Left lung (tissue), 14 donors: ENCODE measurements at places on chromosomes 2 and 18. TPM values are rescaled to one million over a fixed set of nuclear protein-coding genes. Genes with fewer than 3 reads are reported as not detected.

DNA sequence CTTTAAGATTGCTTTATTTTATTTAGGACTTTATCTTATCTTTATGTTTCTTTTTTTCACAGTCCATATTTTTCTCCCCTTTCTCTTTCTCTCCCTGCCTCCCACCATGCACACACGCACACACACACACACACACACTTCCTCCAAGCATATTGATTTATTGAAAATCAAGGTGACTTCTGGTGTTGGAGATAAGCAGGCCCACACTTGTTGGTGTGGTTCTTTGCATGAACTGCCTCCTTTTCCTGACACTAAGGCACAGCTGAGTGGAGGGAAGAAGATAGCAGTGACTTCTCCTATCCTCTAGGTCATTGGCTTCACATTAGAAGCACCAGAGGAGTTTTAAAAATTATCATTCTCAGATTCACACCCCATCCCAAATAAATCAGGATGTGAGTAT lies 18.0 kb downstream of the TBR1 start:
- no peak for DNase-seq

Gene TDRD15
- total RNA-seq, result not detected

Gene CCDC74B
- total RNA-seq, result 1.1 TPM

- DNase-seq, result peak; percentile 59
Observed at GRCh38 chr2:14977021-14977420, 344.5 kb downstream of the LRATD1 start.

- DNase-seq, result no peak
Observed at GRCh38 chr18:8625461-8626092, 16.3 kb downstream of the RAB12 start.

- DNase-seq, result no peak
Observed at GRCh38 chr2:67037655-67038054, 359.5 kb upstream of the ETAA1 start.

DNA sequence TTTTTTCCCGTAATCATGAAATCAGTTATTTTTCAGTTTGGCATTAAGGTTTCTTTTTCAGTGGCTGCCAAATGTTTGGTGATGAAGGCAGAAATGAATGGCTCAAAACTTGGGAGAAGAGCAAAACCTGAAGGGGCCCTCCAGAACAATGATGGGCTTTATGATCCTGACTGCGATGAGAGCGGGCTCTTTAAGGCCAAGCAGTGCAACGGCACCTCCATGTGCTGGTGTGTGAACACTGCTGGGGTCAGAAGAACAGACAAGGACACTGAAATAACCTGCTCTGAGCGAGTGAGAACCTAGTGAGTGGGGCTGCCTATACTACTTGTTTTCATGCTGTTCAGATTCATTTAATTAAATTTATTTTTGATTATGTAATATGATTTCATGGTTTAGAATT lies 29.2 kb upstream of the MSH2 start:
- DNase-seq, result no peak

GRCh38 chr18:2412996-2413751 lies 158.1 kb downstream of the METTL4 start:
- no peak for DNase-seq

DNA sequence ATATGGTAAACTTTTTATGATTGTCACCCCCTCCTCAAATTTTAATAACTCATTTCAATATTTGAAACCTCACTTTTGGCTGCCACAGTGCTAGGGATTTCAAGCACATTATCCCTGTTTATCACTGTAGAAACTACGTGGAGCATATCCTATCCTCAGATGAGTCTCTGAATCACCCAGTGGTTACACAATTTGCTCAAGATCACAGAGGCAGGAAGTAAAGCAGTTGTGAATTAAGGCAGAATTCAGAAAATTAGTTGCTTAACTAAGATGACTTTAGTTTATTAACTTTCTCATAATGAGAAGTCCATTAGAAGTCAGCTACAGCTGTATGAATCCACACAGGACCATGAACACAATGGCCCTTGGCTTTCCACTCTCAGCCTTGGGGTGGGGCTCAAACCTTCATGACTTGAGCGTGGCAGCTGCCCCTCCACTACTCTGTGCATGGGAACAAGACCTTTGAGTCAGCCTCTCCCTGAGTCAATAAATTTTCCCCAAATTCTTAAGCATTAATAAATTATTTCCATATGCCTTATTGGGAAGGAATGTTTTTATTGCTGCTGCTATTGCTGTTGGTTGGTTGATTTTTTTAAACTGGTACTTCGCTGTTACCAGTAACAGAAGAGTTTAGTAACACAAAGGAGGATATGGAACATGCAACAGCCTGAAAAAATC lies 369.0 kb downstream of the CBLN2 start:
- no peak for DNase-seq

DNA sequence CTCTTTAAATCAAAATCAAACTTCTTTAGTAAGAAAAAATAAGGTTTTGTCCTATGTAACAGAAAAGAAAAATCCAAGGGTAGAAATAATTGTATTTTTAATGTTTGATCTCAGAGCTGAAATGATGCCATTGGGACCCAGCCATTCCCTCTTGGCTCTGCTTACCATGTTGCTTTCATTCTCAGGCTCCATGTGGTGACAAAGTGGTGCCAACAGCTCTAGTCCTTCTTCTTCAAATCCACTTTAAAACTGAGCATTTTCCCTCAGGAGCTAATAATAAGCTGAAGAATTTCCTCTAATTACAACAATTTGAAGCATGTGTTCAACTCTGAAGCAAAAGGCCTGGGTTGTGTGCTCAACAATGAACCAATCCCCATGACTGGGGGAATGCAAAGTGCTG lies 327.9 kb downstream of the EN1 start:
- DNase-seq, result no peak

Gene DUSP19
- total RNA-seq, result 5.9 TPM

GRCh38 chr2:242031481-242032019 lies 162.0 kb downstream of the RTP5 start:
- no peak for DNase-seq

Gene M1AP
- total RNA-seq, result 0.47 TPM

Gene MC5R
- not detected for total RNA-seq

Gene DHRS9
- 8.5 TPM for total RNA-seq

DNA sequence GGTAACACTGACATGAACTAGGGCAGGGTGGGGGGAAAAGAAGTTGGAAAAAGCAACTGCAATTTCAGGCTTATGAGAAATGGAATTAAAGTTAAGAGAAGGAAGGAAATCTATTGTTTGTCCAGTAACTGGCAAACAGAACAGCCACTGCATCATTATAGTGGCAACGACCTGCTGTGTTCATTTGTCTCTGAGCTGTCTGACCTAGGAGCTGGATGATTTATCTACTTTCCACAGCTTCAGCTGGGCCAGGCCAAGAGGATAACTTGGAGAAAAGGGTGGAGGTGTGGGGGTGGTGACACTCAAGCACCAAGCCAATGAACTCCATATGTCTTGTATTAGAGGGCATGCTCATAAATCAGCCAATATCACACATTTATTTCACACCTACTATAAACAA lies 291.5 kb upstream of the KLHL29 start:
- no peak for DNase-seq

Gene LRRFIP1
- total RNA-seq, result 160 TPM

DNA sequence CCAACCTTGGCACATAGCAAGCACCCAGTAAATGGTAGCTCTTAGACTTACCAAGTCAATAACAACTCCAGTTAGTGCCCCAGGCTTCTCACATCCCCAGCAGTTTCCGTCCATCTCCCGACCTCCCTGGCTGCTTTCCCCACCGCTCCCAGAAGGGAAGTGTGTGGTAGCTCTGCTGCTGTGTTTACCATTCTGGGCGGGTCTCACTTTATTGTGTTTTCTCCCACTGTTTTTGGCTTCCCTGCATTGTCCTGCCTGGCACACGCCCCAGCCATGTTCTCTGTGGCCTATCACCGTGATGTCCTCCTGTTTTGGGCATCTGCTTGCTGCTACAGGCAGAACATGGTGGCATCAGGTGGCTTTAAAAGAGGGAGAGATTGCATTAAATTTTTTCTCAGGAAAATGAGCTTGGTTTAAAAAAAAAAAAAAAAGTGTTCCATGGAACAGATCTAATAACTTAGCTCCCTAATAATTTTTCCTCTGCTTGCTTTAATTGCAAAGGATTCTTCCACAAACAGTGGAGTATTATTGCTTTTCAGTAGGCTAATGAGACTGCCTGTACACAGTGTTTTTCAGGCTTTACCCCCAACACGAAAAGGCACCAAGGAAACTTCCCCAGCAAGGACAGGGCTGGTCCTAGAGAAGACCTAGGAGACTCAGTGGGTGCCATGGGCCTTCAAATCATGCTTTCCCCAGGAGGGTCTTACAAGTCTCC lies 8.0 kb upstream of the COX7A2L start:
- peak; percentile 20 for DNase-seq

DNA sequence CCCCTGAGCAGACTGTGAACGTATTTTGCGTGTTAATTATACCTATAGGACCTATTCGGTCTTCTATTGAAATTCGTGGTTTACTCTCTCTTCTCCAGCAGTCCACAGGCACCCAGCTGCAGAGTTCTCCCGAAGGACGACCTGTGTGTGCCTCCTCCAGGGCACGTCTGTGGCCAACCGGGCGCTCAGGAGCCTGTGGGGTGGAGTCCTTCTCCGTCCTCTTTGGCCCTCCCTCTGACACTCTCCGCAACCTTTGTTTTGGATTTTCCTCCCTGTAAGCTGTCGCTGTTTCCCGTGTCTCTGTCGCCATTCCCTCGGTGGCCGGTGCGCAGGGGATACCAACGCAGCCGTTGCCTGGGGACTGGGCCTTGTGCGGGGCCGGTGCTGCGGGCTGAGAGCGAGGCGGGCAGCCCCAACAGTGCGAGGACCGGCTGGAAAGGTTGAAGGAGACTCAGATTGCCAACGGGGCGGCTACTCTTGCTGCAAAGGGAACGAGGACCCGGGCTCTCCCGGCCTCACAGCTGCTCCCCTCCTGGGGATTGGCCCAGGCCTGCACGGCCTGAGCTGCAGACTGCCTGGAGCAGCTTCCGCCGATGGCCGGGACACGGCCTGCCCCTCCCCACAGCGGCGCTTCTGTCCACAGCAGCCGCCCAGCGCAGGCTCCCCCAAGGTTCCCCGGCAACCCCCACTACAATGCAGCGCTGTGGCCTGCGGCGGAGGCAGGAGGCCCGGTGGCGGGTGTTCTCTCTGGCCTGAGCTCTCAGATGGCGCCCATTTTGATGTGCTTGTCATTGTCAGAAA lies 221.0 kb downstream of the MTX2 start:
- no peak for DNase-seq

- DNase-seq, result no peak
Observed at GRCh38 chr2:152452256-152452973, 117.4 kb downstream of the FMNL2 start.

Gene B4GALT6
- 5.7 TPM for total RNA-seq

DNA sequence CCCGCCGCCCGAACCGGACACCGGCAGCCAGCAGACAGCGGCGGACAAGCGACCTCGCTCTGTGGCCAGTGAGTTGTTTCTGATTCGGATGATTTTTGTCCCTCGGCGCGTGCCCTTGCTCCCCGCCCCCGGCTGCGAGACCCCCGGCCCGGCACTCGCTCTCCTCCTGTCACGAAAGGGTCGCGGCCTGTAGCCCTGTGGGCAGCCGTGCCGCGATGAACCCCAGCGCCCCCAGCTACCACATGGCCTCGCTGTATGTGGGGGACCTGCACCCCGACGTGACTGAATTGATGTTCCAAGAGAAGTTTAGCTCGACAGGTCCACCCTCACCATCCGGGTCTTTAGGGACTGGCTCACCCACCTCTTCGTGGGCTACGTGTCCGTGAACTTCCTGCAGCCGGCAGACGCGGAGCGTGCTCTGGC lies 1257.5 kb upstream of the ACVR2A start:
- DNase-seq, result no peak

Gene CGREF1
- 3.4 TPM for total RNA-seq

GRCh38 chr2:190344276-190344827 lies 963 bp downstream of the INPP1 start:
- peak; percentile 50 for DNase-seq

Gene PLEK
- 20.2 TPM for total RNA-seq

DNA sequence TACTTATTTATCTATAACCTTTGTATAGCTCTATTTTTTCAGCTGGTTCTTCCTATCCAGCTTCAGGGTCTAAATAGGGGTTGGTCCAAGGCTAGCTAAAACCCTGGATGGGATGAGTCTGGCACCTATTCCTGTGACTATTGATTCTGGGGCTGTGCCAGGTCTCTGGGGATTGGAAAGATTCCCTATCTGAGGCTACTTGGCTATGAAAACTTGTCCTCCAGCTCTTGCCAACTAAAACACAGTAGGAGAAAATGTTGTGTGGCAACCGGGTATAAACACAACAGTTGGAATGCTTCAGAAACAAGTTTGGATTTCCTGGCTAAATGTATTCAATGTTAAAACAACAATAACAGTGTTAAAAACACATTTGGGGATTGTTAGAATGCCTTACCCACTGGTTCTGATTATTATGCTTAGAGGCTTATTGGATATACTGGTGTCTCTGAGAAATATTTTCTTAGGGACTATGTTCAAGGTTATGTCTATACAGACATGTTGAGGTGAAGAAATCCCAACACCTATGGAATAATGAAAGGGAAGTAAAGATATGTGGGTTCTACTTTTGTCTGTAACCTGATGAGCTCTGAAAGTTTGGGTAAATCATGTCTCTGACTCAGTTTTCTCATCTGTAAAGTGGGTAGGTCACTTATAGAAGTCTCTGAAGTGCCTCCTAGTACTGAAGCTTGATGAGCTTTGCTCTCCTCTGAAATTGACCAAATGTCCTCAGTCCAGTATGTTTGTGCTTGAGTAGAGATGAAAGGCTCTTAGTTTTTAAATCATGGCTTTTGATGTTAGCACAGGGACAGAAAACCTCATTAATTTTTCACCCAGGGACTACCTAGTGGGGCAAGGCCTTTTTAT lies 460.7 kb downstream of the MTX2 start:
- no peak for DNase-seq

- no peak for DNase-seq
Observed at GRCh38 chr2:127201452-127201851, 18.6 kb downstream of the CYP27C1 start.

Gene SPDYA
- total RNA-seq, result 0.55 TPM

DNA sequence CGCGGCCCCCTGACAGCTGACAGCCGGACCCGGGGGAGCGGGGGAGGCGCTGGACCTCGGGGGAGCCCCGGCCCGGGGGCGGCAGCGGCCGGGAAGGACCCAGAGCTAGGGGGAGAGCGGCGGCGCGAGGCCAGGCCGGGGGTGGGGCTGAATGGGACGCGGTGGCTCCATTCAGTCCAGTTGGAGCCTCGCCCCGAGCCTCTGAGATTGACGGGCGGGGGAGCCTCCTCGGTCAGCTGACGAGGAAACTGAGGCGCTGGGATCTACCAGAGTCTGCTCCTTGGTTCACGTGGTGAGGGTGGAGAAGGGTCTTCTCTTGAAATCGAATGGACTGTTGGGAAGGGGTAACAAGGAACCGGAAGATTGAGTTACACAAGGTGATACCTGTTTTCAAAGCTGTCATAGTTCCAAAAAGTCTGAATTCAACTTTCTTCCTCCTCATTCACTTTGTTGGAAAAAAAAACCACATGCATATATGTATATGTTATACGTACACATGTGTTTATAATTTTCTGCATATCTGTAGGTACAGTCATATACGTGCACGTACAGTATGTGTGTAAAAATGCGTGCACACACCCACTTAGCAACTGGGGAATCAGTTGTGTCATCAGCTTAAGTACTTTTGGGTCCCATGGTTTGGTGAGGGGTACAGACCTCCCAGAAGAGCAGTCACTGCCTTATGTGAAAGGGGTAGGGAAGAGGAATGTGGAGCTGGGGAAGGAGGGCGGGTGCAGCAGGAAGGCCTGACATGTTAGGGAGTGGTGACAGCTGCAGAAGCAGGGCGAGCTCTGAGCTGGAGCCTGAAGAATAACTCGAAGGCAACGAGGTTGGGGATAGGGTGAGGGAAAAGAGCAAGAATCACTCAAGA lies 628 bp downstream of the PPP1R7 start:
- DNase-seq, result peak; percentile 57
